ENCODE measurements at places on chromosomes 11 and 22.

DNA sequence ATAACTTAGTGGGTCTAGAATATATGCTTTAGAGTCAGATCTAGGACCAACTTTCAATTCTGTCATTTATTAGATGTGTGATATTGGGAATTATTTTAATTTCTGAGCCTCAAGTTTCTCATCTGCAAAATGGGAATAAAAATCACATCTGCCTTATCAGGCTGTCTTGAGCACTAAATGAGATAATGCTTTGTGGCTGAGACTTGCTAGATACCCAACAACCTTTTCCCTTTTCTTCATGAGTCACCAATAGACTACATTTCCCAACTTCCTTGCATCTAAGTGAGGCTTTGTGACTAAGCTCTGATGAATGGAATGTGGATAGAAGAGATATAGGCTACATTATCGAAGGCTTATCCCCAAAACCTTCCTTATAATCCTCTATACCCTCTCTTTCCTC, 220.7 kb upstream of the SESN3 start:
- no peak for ATAC-seq

GRCh38 chr22:37931893-37932389, 21.5 kb downstream of the C22orf23 start:
- ATAC-seq: no peak

DNA sequence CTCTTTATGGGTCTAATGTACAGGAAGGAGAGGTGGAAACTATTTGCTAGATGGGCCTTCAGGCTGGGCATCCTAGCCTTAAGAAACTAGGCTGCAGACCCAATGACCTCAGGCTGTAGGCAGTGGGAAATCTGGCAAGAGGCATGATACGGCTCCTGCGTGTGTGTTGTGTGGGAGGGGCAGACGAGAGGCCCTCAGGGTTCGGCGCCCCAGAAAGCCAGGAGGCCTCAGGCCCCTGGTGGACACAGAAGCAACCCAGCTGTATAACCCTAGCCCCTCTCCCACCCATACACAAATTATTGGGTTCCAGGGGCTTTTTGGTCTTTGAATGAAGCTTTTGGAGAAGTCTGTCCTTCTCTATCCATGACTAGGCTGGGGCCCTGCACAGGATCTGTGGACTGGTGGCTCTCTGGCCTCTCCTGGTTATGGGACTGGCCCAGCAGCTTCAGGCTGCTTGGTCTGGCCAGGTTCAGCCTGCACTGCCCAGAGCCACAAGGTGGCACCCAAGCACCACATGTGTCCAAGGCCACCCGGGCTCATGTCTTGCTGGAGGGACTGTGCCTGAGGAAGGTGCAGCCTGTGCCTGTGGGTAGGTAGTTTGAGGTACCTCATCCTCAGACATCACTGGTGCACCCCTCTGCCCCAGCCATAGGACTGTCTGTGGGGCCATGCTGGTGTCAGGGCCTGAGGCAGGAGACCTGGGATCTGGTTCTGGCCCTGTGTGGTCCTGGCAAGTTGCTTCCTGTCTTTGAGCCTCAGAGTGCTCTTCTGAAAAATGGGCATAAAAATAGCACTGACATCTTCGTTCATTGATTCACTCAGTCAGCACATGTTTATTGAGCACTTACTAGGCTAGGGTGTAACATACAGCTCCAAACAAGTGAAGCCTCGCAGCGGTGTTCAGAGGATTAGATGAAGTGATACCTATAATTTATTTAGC, 87.5 kb downstream of the RRM1 start:
- ATAC-seq: peak; percentile 51

GRCh38 chr11:72776117-72776843, 17.6 kb downstream of the STARD10 start:
- ATAC-seq: no peak

- ATAC-seq: no peak
Observed at GRCh38 chr11:66291303-66291705, 390 bp upstream of the TMEM151A start.

- no peak for ATAC-seq
Observed at GRCh38 chr22:33053323-33053722, 4.9 kb downstream of the SYN3 start.

GRCh38 chr11:6365659-6366058, 24.6 kb upstream of the SMPD1 start:
- ATAC-seq: no peak

DNA sequence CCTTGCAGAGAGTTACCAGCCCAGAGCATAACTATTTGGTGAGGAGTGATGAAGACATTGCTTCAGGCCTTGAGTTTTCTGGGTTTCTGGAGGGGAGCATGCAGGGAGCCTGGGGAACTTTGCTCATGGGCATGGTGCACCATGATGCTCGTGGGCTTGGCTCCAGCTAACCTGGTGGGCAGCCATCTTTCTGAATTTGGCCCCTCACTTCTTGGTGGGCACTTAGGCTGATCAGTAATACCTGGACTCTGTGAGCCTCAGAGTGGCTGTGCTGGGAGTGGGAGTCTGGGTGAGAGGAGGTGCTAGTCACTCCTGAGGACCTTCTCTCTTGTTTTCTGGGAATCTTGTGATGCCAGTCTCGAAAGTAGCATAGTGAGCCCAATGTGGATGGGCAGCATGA, 30.6 kb downstream of the AMPD3 start:
- ATAC-seq: no peak

DNA sequence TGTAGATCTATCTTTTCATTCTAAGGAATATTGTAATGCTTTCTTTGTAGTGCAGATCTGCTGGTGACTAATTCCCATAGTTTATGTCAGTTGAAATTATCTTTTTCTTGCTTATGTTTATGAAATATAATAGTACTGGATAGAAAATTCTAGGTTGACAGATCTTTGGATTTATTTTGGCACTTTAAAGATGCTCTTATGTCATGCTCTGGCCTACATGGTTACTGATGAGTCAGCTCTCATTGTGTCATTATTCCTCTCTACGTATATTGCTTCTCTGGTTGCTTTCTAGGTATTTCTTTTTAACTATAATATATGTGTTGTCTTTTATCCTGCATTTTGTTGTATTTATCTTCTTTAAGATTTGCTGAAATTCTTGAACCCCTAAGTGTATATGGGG, 955.5 kb upstream of the CHORDC1 start:
- no peak for ATAC-seq

- ATAC-seq: peak; percentile 51
Observed at GRCh38 chr11:60970369-60970774, 1.1 kb upstream of the CD6 start.

DNA sequence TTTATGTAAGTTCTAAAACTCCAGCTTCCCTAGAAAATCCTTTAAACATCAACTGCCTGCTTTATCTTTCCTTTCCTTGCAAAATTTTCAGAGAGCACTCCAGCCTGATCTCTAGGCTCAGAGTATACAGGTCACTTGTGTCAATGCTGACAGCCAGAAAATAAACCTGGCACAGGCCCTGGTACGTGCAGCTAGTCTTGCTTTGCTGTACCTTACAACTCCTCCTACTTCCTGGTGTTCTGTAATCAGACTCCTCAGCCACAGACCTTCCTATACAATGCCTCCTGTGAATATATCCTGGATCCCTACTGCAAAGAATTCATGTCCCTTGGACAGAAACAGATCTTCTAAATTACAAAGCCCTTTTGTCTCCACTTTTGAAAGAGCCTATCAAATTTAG, 24.2 kb upstream of the TMEM123 start:
- peak; percentile 50 for ATAC-seq

DNA sequence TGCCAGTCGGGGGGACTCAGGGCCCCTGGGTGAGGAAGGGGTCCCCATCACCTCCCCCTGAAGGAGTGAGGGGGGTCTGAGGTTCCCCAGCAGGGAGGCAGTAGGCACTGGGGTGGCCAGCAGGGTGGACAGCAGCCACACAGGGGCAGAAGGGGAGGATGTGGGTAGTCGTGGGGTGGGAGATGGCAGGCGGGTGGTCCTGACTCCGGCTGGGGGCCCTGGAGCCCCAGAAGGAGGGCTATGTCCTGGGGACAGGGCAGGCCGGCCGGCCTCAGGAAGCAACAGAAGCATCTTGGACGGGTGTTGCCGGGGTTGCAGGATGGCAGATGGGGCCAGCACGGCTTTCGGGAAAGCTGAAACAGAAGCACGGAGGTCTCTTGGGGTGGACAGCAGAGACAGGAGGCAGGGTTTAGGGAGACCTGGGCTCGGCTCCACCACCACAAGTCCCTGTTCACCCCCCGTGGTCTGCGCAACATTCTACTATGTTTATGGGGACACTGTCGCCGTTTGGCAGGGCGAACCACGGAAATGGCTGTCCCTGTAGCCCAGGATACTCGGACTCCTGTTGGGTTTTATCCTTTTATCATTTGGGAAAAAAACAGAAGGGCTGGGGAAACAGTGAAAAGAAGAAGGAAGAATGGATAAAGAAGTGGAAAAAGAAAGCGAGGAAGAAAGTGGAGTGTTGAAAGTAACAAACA, 14.1 kb downstream of the VWCE start:
- ATAC-seq: no peak

DNA sequence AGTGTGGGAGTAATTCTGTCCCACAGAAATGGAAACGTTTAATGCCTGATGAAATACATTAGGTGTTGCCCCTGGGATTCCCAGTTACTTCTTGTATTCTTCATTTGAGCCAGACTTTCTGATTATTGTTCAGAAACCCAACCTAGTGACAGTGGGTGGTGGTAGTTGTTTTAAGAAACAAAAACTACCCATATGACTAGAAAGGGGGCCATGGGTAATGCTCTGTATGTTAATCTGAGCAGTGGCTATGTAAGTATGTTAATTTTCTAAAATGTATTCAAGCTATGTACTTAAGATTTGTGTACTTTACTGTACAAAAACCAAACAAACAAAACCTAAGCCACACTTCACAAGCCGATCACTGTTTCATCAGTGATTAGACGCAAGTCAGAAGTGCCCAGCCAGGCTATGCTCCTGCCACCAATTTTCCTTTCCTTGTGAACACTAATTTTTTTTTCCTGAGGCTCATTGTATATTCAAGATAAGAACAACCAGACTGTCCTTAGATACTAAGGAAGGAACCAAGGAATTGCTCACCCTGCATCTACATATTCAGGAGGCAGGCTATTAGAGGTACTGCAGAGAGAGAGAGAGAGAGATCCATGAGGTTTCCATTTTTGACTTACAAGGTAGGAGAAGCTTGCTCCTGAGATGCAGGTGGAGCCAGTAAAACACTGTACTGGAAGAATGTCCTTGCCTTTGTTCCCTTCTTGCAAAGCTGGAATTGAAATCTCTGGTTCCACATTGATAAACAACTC, 122.7 kb downstream of the DBX1 start:
- ATAC-seq: no peak

- ATAC-seq: peak; percentile 87
Observed at GRCh38 chr11:118530683-118531596, at the start of gene TMEM25. Gene TMEM25, plus strand, starts transcription at chr11:118531192. Its CDS starts 610 bp downstream, at chr11:118531802.

DNA sequence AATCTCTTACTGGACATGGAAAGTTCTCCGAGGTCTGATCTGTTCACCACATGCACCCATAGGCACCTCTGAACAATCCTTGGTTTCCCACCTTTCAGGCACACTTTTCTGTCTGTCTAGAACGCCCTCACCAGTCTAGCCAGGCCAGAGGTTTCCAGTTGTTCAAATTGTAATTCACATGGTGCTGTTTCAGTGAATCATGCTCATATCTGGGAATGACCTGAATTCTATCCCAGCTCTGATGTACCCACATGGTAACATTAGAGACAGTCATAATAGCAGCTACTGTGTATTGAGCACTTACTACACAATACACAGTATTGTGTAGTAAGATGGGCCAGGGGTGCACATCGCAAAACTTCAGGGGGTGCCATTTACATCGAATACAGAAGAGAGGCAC, 138.2 kb downstream of the COMMD9 start:
- ATAC-seq: no peak

DNA sequence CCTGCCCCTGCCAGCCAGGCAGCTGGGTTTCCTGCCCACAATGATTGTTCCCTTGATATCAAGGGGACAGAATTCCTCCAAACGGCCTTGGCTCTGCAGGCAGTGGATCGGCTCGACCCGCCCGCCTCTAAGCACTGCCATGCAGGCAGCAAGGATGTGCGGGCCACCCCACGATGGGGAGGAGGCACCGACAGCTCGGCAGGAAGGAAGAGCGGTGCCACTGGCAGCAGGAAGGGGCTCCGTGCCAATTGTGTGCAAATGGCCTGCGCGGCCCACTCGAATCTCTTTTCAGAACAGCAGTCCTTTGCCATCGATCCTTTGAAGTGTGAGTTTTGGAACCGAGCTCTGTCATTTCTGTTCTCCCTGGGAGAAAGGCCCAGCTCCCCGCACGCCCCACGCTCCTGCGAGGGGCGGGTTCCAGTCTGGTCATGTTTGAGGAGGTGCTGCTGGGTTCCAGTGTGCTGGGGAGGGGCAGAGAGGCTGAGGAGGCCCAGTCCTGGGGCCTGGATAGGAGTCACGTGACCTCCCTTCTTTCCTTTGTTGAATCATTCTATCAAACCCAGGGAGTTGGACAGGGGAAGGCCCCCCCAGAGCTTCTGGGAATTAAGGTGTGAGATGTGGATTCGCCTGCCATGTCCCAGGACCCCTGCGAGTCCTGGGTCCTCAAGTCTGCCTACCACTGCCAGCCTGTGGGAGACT, 406.0 kb downstream of the CTTN start:
- ATAC-seq: no peak

- ATAC-seq: peak; percentile 34
Observed at GRCh38 chr11:57515332-57516060, at the start of gene SLC43A1. Gene SLC43A1, minus strand, starts transcription at chr11:57515702. Its CDS starts 1,591 bp downstream, at chr11:57514111.

GRCh38 chr11:73532310-73532709, 65.6 kb downstream of the FAM168A start:
- no peak for ATAC-seq

GRCh38 chr22:44408829-44409192, 89.2 kb downstream of the RTL6 start:
- ATAC-seq: no peak

- ATAC-seq: no peak
Observed at GRCh38 chr22:29124777-29125442, 52.1 kb downstream of the KREMEN1 start.

GRCh38 chr11:104798789-104799188, 99.5 kb downstream of the CASP12 start:
- ATAC-seq: peak; percentile 59

GRCh38 chr11:70493891-70494290, 95.6 kb downstream of the CTTN start:
- ATAC-seq: no peak

- ATAC-seq: no peak
Observed at GRCh38 chr22:46180370-46181137, 30.2 kb downstream of the PPARA start.

GRCh38 chr22:31496735-31497146, 405 bp downstream of the SFI1 start:
- peak; percentile 5 for ATAC-seq

GRCh38 chr22:31218565-31219262, 6.6 kb downstream of the LIMK2 start:
- no peak for ATAC-seq

Data from activated CD4-positive, CD25-positive, alpha-beta regulatory T cell treated with anti-CD3 and anti-CD28 coated beads, Interleukin-2, amount 50 U/mL, for 24 hours (primary cell).